ENCODE measurements at places on chromosomes 6 and 20. TPM values are rescaled to one million over a fixed set of nuclear protein-coding genes. Genes with fewer than 3 reads are reported as not detected.

The TFAP2D gene
- not detected for total RNA-seq

DNA sequence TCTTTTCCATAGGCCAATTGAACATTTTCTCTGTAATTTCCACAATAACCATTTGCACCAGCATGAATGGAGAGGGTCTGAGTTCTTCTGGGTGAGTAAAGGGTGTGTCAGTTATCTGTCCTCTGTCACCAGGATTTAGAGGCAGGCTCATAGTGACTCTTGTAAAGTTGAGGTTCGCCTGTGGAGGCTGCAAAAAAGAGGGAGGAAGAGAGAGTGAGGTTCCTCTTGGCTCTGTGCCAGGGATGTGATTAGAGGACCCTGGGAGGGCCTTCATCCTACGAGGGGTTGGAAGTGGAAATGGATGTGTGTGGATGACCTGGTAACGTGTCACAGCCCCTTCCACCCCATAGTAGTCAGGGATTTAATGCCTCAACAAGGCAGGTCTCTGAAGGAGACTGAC is 242.0 kb downstream of the ESR1 start:
- ATAC-seq: no peak

DNA sequence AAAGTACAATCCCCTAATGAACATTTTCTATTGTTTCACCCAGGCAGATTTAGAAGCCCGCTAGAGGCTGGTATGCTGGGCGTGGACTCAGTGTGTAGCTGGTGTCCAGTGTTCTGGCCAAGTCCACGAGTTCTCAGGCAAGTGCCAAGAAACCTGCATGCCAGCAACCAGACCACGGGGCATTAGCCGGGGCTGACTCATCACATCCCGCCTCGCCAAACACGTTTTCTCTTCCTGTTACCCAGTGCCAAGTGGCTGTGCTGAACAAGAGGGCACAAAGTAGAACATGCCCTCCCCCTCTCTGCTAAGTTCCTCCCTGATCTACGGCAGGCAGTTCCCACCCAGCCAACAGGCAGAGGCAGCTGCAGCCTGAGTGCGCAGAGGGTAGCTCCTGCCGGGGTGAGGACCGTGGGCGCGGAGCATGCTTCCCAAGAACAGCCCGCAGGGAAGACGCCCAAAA is 29.6 kb downstream of the RAMACL start:
- ATAC-seq: peak; percentile 96

GRCh38 chr6:160398674-160399271 is 50.6 kb downstream of the SLC22A3 start:
- peak; percentile 88 for ATAC-seq

The IDH3B gene
- 60.7 TPM for total RNA-seq

The LY6G6F gene
- total RNA-seq: not detected

DNA sequence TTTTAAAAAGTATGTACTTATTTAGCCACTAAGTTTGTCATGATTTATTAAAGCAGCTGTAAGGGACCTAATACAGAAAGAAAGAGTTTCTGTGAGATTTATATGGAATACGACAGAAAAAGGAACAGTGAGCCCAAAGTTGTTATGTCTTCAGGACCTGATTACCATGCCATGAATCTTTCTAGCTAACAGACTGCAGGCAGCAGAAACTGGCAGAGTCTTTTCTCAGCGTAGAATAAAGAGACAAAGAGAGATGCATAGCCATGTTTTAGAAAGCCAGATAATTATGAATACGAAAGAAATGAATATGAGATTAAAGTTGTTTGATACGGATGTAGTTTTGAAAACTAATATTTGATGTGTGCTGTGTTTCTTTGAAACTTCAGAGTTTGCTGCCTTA is 624.1 kb upstream of the ADGRB3 start:
- ATAC-seq: no peak

The PPP1R14C gene
- total RNA-seq: 36.0 TPM

The RIN2 gene
- 42.3 TPM for total RNA-seq

Data from esophagus mucosa (tissue), 1 donor.